Activated T-helper 17 cell treated with anti-CD3 and anti-CD28 coated beads, Interleukin-2, amount 50 U/mL, for 72 hours (primary cell): ENCODE measurements at places on chromosomes 3 and 15.

DNA sequence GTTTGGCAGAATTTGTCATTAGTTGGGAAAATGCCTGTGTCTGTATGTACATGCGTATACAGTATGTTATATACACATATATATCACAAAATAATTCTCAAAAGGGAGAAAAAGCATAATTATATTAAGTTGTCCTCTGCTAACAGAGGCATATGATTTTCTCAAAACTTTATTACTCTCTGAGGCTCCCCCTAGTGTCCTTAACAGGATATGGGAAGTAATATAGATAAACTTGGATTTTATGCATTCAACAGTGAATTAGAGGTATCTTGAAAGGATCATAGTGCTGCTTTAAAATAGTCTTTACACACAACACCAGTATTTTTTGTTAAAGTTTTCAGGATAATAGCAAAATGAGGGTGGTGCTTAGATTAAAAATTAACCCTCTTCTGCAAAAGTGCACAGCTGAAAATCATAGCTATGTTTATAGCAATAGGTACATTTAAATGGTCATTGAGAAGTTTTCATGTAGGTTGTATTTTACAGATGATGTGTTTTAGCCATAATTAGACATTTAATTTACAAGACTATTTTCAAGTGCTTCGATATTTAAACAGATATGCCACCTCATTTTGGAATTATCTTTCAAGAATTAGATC is 454.0 kb upstream of the ROBO2 start:
- ATAC-seq = no peak

- no peak for ATAC-seq
Measured at GRCh38 chr3:66618066-66618465, 117.2 kb upstream of the LRIG1 start.

GRCh38 chr3:131925571-131925970 is 109.2 kb downstream of the CPNE4 start:
- no peak for ATAC-seq

DNA sequence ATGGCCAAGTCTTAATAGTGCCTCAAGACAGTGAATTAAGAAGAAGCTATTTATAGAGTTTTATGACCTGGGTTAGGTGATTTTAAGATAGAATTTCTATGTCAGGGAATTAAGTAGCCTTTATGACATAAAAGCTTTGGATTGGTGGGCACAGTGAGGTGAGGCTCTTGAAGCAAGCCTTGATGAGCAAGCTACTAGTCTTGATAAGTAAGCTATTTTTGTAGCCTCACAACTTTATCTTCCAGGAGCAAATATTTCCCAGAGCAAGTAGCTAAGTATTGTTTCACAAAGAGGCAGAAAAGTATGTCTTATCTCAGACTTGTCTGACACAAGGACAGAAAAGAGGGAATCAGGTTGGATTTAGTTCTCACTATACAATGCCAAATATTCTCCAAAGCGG is 491.7 kb upstream of the RASGRP1 start:
- ATAC-seq = no peak

- no peak for ATAC-seq
Measured at GRCh38 chr3:100869787-100870186, 123.4 kb downstream of the ABI3BP start.

DNA sequence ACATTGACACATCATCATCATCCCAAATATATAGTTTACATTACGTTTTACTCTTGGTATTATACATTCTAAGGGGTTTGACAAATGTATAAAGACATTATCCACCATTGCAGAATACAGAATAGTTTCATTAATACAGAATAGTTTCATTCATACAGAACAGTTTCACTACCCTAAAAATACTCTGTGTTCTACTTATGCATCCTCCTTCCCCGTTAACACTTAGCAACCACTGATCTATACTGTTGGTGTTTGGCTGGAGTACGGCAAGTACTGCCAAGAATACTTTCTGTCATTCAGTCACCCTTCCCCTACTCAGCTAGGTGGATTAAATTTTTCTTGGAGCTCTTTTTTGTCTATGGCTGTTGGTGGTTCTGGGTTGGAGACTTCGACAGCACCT is 33.4 kb downstream of the LEKR1 start:
- ATAC-seq = no peak

- no peak for ATAC-seq
Measured at GRCh38 chr3:184291738-184292445, 7.1 kb upstream of the PSMD2 start.

- no peak for ATAC-seq
Measured at GRCh38 chr15:32910839-32911238, 193.0 kb downstream of the GREM1 start.

GRCh38 chr3:138434276-138434874 is at the start of gene ESYT3:
TSS of gene ESYT3 (plus strand) at chr3:138434616. CDS start at chr3:138434799, 183 bp downstream.
- ATAC-seq = peak; percentile 92

GRCh38 chr3:175398676-175399075 is 539.5 kb downstream of the NAALADL2 start:
- no peak for ATAC-seq

GRCh38 chr3:148532326-148532725 is 165.4 kb upstream of the AGTR1 start:
- no peak for ATAC-seq

- ATAC-seq = no peak
Measured at GRCh38 chr3:106288781-106289180, 420.0 kb upstream of the CBLB start.

DNA sequence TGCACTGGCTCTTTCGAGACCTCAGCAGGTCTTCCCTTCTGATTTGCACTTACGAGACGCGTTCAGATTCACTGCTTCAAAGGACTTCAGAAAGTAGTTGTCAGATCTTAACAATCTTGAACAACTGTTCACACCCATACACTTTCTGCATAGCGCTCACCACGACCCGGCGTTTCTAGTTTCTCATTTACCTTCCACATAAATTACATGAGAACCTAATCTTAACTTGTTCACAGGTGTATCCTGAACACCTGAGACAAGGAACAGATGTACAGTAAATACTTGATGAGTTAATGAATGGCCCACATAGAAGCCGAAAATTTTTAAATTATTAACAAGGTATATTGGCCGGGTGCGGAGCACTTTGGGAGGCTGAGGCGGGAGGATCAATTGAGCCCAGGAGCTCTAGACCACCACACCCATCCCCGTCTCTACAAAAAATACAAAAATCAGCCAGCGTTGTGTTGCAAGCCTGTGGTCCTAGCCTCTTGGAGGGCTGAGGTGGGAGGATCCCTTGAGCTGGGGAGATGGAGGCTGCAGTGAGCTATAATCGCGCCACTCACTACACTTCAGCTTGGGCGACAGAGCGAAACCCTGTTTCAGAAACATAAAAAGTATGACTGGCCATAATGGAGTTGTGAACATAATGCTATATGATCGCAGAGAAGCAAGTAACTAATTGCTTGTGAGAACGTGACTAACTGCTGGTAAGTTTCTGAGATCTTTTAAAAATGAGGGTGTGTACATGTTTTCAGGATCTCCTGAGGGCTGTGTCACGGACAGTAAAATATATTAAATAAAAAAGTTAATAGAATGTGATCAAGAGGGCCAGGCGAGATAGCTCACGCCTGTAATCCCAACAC is 984 bp upstream of the SMARCC1 start:
- no peak for ATAC-seq

DNA sequence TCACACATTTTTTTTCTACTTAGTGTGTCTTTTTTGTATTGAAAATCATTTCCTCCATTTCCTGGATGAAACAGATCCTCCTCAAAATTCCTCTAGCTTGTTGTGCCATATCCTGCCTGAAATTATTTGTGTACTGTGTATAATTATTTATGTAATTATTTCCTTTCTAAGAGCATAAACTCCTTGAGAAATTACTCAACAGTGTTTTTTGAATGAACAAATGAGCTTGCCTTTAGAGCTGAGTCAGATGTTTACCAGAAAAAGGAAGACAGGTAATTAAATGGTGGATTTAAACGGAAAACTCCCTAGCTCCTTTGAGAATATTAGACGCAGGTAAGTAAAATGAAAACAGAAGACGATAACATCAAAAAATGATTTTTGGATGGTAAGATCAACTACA is 13.2 kb upstream of the SECISBP2L start:
- no peak for ATAC-seq

- no peak for ATAC-seq
Measured at GRCh38 chr3:119330181-119330580, 36.0 kb downstream of the ARHGAP31 start.

GRCh38 chr3:54273791-54274190 is 151.4 kb downstream of the CACNA2D3 start:
- ATAC-seq = no peak

- no peak for ATAC-seq
Measured at GRCh38 chr15:91992945-91993344, 139.4 kb downstream of the SLCO3A1 start.

DNA sequence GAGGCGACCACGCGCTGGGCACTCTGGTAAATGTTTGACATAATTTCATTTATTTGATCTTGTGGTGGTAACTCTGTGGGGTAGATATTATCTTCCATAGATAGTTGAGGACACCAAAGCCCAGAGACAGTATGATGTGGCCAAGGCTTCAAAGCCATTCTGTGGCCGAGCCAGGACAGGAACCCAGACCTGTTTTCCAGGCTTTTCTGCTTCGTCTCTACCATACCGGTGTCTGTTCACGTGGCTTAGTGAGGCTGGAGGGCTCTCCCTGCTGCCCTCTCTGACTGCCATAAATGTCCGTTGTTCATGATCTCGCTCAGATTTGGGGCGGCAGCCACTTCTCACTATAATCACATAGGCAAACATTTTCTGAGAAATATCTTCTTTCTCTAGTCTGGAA is 134.7 kb downstream of the PEX5L start:
- no peak for ATAC-seq

DNA sequence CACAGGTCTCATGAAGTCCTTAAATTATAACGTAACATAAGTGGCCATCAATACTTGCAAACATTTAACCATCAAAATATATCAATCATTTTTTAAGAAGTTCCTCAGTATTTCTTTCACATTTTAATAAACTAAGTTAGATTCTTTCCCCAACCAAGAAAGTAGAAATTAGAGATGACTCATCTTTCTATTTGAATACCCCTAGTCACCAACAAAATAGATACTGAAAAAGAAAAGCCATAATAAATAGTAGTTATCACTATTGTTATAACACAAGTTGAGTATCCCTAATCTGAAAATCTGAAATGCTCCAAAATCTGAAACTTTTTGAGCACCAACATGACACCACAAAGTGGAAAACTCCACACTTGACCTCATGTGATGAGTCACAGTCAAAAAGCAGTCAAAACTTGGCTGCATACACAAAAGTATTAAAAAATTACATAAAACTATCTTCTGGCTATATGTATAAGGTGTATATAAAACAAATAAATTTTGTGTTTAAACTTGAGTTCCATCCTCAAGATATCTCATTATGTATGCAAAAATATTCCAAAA is 3.7 kb downstream of the SHQ1 start:
- ATAC-seq = peak; percentile 28

DNA sequence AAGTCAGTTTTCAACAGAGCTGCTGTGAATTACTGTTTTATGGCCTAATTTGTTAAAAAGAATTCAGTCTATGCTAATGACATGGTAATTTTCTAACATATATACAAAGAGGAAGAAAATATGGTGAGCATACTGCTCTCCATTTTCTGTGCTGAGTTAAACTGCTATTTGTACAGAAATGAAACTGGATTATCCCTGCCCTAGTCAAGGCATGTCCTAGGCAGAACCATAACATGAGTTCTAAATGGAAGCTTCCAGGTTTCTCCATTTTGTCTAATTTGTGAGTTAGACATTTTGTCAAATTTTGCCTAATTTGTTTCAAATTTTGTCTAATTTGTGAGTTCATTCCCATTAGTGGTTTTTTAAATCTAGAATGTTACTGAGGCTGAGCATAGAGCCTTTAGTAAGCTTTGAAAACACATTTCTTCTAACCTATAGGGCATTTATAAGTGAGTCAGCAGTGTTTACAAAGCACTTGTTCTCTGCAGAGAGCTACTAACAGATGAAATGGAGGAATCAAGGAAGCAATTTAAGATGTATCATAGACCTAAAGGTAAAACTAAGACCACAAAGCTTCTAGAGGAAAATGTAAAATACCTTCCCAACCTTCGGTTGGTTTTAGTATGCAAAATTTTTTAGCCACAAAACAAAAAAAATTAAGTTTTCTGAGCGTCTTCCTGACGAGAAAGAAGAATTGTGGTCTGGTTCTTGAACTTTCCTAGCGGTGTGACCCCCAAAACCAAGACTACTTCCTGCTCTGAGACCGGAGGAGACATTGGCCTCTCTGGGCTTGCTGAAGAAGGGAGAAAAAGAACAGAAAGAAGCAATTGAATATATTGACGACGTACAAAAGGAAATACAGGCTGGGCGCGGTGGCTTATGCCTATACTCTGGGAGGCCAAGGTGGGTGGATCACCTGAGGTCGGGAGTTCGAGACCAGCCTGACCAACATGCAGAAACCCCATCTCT is 9.8 kb downstream of the P2RY14 start:
- ATAC-seq = peak; percentile 90

DNA sequence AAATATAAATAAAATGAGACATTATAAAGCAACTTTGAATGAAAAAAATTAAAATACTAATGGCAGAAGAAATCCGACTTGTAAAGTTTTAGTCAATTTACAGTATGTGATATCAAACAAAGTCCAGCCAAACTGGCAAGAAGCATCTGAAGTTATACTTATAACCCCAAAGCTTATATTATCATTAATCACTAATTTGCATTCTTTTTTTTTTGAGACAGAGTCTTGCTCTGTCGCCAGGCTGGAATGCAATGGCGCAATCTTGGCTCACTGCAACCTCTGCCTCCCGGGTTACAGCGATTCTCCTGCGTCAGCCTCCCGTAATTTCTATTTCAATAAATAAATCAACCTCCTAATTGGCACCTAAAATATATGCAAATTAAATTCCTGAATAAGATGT is 80.1 kb downstream of the AQR start:
- no peak for ATAC-seq

DNA sequence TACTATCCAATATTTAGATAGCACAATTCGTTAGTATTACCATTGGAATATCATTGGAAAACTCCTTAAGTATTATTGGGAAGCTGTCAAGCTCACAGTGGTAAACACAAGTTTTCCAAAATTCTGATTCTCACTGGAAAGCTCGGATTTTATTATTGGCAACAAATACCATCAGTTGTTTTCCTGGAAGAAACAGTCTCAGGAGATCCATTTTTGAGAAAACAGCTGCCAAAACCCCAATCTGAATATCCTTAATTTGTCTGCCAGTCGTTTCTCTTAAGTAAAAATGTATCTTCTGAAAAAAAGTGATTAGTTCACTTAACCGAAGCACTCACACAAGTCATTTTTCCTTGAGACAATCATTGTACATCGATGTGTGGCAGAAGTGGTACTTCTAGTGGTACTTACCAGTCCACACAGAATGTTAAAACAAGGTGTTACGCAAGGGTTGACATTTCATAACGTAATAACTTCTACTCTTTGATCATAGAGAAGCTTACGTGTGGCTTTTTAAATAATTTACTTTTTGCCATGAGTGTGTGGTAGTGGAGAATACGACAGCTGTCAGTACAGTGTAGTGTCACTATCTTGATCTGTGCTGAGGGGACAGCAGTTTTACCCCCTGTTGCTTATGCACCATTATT is 74.9 kb downstream of the FAM43A start:
- ATAC-seq = no peak

DNA sequence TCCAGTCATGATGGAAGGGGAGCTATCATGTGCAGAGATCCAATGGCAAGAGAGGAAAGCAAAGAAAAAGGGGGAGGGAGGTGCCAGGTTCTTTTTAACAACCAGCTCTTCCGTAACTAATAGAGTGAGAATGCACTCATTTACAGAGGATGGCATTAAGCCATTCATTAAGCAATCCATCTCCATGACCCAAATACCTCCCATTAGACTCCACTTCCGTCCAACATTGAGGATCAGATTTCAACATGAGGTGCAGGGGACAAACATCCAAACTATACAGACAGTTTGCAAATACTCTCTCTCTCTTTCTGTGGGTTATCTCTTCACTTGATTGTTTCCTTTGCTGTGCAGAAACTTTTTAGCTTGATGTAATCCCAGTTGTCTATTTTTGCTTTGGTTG is 21.2 kb downstream of the ZDHHC23 start:
- ATAC-seq = no peak
